ENCODE measurements at places on chromosomes 16 and 17.

DNA sequence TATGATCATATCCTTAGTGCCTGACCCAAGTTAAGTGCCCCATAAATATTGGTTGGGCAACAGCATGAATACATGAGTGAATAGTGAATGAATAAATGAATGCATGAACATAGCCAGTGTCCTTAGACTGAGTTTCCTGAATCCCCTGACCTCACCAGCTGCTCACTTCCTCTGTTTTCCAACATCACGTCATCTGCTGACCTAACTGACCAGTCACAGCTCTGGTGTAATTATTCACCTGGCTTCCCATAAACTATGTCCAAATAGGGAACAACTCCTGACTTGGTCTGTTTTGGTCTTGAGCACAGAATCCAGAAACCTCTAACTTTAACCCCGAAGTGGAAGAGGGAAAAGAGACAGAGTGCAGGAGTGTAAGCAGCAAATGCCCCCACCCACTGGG, 83.4 kb downstream of the ASIC2 start:
- no peak for DNase-seq

GRCh38 chr17:50793007-50793406, 25.7 kb upstream of the ANKRD40CL start:
- DNase-seq: no peak

GRCh38 chr16:81821436-81822128, 42.5 kb downstream of the PLCG2 start:
- DNase-seq: no peak

DNA sequence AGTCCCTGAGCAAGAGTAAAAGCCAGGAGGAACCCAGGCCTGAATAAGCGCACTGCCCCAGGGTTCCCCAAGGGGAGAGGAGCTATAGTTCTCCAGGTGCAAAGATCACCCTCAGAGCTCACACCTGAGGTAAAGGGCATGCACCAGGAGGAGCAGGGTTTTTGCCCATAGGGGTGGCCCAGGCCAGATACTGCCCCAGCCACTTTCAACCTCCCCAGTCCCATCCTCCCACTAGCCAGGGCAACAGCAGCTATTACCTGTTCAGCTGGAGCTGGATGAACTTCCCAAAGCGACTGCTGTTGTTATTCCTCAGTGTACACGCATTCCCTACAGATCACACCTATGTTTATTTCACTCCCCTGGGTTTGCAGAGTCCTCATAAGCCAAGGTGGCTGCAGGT, 19.8 kb downstream of the MYO19 start:
- DNase-seq: no peak

DNA sequence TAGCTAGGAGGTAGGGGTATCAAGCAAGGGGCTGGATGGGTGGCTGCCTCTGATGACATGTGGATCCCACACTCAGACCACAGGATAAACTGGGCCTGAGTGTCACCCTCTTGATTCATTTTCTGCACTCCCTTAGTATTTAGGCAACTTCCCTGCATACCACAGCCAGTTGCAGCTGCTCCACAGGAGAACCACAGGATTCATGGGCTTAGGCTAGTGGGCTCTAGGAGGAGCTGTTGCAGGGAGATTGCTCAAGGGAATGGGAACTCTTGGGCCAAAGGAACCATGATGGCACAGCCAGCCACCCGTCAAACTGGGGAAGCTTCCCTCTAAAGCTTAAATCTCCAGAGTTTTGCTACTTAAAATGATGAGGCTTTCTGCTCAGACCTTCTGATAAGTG, 269.7 kb upstream of the ASIC2 start:
- no peak for DNase-seq

DNA sequence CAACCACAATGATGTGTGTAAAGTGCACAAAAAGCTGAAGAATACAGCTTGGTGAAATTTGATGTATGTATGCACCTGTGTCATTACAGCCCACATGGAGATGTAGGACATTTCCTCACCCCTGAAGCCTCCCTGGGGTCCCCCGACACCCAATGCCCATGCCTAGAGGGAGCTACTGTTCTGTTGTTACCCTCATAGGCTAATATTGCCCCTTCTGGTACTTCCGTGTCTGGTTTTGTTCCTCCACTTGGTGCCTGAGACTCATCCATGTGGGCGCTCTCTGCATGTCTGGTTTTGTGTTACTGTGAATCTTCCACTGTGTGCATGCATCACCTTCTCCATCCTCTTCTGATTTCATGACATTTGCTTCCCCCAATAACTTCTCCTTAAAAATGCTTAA, 18.6 kb downstream of the TNFRSF13B start:
- no peak for DNase-seq

- DNase-seq: no peak
These were observed 43.4 kb downstream of the FBXL20 start for GRCh38 chr17:39357986-39358385.

DNA sequence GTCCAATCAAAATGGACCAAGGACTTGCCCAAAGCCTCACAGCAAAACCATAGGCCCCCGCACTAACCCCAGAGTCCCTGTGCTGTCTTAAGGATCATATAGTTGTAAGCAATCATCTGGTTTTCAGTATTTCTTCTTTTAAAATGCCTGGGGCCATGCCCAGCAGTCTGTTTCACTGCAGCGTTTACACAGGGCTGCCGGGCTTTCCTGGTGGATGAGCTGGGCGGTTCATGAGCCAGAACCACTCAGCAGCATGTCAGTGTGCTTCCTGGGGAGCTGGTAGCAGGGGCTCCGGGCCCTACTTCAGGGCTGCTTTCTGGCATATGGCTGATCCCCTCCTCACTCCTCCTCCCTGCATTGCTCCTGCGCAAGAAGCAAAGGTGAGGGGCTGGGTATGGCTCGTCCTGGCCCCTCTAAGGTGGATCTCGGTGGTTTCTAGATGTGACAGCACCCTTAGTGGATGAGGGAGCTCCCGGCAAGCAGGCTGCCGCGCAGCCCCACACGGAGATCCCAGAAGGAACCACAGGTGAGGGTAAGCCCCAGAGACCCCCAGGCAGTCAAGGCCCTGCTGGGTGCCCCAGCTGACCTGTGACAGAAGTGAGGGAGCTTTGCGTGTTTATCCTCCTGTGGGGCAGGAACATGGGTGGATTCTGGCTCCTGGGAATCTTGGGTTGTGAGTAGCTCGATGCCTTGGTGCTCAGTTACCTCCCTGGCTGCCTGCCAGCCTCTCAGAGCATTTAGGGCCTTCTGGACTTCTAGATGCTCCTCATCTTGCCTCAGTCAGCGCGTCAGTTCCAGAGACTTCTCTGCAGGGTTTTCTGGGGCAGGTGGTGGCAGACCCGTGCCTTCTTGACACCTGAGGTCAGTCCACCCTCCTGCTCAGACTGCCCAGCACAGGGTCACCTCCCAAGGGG, 24.8 kb upstream of the STH start:
- DNase-seq: no peak

- no peak for DNase-seq
These were observed 211.7 kb upstream of the C17orf78 start for GRCh38 chr17:37164057-37164456.

- no peak for DNase-seq
These were observed 138.2 kb downstream of the C16orf95 start for GRCh38 chr16:87178977-87179376.

DNA sequence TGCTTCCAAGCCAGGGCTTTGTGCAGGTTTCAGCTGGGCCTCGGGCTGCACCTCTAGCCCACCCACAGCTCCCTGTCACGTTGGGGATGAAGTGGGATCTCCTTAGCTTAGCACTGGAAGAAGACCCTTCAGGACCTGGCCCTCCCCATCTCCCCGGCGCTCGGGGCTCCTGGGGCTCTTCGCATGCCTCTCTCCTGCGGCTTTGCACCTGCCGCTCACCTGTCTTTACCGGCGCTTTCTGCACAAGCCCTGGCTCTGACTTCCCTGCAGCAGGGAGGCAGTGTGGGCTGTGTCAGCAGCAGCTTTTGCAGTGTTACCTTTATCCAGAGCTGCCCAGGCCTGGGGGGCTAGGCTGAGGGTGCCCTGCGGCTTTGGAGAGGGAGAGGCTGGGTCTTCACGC, 52.3 kb downstream of the NT5M start:
- DNase-seq: no peak

- DNase-seq: no peak
These were observed 470.5 kb upstream of the SALL1 start for GRCh38 chr16:51621610-51622009.

DNA sequence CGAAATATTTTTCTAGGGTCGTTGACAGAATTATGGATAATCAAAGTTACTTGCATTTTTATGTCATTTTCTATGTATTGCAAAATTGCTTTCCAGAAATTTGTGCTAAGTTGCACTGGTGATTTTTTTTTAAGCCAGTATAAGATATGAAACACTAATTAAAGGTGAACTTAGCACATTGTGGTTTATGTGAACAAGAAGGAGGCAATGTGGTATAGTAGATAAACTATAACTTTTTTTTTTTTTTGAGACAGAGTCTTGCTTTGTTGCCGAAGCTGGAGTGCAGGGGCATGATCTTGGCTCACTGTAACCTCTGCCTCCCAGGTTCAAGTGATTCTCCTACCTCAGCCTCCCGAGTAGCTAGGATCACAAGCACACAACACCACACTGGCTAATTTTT, 13.2 kb downstream of the DGKE start:
- no peak for DNase-seq

- no peak for DNase-seq
These were observed 17.0 kb upstream of the TMEM132E start for GRCh38 chr17:34562387-34562786.

DNA sequence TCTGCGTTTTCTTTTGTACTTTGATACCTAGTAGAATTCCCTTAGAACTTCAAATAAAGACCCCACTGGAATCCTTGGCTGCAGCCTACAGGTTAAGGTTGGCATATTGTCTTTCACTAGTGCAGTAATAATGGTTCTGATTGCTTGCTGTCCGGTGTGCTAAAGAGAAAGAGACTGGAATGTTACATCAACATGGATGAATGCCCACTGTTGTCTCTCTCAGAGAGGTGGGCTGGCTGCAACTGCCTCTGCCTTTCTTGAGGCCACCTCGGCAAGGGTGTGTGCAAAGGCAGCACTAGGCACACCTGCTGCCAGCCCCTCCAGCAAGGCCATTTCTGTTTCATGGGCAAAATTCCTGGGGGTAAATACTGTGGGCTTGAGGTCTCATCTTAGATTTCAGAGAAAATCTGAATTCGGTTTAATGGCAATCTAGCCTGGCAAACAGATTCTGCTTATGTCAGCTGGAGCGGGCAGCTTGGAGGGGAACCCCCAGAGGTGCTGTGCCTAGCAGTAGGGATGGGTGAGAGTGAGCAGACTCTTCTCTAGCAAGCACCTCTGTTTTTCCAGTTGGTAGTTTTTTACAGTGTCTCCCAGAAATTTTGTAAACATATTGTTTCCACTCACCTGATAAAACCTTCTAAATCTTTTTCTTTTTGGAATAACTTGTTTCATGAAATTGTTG, 54.0 kb downstream of the MRTFB start:
- no peak for DNase-seq

- DNase-seq: no peak
These were observed 44.1 kb upstream of the EMP2 start for GRCh38 chr16:10624527-10624926.

DNA sequence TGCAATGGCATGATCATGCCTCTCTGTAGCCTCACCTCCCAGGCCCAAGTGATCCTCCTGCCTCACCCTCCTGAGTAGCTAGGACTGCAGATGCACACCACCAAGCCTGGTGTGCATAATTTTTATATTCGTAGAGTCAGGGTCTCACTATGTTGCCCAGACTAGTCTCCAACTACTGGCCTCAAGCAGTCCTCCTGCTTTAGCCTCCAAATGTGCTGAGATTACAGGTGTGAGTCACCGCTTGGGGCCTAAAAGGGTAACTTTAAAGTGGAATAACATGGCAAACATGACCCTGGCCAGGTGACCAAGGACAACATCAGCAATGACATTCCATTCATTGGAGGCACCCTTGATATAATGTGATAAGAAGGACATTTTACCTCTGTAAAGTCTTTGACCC, 26.1 kb downstream of the HSBP1 start:
- DNase-seq: no peak

DNA sequence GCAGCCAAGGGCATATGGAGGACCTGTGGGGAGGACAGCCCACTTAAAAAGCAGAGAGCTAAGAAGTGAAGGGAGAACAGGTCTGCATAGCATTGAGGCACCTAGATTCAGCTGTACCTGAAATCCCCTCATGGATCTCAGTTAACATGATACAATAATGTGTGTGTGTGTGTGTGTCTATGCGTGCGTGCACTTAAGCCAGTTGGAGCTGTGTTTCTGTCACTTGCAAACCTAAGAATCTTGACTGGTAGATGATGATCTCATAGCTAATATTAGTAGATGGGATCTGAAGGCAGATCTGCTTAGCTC, 1.7 kb upstream of the ITPRIPL2 start:
- DNase-seq: no peak

GRCh38 chr17:61478790-61479492, 26.7 kb downstream of the TBX4 start:
- DNase-seq: no peak

- no peak for DNase-seq
These were observed 1.9 kb downstream of the CREBBP start for GRCh38 chr16:3878610-3879009.

DNA sequence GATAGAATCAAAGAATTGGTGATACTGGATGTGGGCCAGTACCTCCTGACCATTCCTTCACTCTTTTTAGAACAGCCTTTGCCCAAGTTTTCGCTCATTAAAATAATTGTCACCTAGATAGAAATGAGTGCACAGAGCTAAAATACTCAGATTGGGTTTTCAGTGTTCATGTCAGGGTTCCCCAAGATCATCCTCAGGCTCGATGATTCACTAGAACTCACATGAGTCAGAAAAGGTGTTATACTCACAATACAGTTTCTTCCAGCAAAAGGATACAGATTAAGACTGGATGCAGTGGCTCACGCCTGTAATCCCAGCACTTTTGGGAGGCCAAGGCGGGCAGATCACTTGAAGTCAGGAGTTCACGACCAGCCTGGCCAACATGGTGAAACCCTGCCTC, 19.9 kb downstream of the ERCC4 start:
- DNase-seq: no peak

GRCh38 chr17:7626956-7627249, 718 bp downstream of the SAT2 start:
- no peak for DNase-seq

DNA sequence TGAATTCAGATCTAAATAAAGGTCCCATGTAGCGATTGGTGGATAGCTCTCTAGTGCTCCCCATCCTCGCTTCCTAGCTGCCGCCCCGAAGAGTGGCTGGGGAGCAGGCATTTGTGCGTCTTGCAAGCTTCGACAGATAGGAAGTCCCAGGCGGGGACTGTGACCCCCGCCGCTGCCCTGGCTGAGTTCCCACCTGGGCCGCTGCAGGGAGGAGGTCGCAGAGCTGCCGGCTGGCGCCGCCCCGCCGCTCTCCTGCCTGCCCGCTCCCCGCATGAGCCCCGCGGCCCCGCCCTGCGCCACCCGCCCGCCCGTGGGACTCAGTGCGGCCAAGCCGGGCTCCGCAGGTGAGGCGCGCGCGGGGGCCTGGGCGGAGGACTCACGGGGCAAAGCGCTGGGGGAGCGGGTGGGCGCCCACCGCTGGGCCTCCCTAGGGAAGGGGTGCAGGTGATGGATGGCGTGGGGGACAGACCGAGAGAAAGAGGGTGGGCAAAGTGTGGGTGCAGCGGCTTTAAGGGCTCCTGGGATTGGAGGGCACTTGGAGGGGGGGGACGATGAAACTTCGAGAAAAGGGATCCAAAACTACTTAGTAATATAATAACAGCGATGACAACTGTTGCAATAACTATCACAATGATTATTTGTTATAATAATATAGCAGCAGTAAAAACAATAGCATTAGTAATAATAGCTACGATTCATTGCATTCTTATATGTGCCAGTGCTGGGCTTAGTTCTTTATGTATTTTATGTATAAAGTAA, at the start of gene OTOA:
Gene OTOA (plus strand): TSS at position 80 of the 759 bp plus-strand sequence. CDS start 14,547 bp downstream, outside the sequence.
- DNase-seq: no peak
